ENCODE measurements at places on chromosomes 6 and 20.

DNA sequence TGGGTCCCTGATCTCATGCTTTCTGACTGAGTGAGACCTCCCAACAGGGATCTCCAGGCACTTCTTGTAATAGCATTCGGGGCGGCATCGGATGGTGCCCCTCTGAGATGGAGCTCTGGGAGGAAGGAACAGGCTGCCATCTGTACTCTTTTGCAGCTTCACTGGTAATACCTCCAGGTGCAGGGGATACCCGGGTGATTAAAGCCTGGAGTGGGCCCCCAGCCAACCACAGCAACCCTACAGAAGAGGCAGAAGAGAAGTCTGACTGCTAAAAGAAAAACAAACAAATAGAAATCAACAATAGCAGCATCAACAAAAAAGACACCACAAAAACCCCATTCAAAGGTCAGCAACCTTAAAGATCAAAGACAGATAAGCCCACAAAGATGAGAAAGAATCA lies 19.1 kb upstream of the PGK2 start:
- no peak for DNase-seq

- no peak for DNase-seq
Measured at GRCh38 chr6:22072949-22073348, 223.9 kb downstream of the PRL start.

- no peak for DNase-seq
Measured at GRCh38 chr20:32636283-32636682, 37.5 kb downstream of the C20orf203 start.

DNA sequence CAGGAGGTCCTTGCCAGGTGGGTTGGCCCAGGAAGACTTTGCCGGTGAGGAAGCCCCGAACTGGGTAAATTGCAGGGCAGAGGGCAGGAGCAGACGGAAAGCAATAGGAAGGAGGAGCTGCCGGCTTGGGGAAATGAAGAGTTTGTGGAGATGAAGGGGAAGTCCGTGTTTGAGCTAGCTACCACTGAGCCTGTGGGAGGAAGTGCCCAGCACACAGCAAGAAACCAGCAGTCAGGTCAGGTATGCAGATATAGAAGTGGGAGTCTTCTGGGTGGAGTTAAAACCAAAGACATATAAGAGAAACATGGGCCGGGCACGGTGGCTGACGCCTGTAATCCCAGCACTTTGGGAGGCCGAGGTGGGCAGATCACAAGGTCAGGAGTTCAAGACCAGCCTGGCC lies 34.7 kb downstream of the CD24 start:
- no peak for DNase-seq

GRCh38 chr20:4936392-4936850 lies 64.9 kb downstream of the SLC23A2 start:
- no peak for DNase-seq

DNA sequence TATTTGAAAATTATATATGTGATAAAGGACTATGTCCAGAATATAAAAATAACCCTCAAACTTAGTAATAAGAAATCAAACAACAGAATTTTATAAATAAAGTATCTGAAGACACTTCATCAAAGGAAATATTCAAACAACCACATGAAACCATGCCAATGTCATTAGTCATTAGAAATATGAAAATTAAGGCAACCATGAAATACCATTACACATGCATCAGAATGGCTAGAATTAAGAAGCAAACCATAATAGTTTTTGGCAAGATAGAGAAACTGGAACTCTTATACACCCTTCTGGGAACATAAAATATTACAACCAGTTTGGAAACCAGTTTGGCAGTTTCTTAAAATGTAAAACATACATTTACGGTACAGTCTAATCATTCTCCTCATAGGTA lies 137.2 kb upstream of the ADGRB3 start:
- no peak for DNase-seq

DNA sequence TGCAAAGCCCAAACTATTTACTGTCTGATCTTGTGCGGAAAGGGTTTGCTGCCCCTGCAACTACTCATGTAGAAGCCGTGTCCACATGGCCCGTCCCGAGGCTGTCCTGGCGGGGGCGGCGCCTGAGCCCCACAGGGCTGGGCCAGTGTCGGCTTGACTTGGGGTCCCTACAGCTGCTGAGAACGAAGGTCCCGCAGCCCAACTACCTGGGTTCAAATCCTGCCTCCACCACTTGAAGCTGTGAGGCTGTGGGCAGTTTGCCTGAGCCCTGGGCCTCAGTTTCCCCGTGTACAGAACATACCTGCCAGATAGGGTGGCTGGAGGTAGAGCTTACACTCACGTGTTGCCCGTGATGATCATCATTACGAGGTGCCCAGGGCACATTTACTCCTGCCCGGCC lies 111.1 kb downstream of the SULF2 start:
- no peak for DNase-seq

- DNase-seq = no peak
Measured at GRCh38 chr20:46130534-46130933, 12.4 kb downstream of the CD40 start.

All from stimulated activated CD8-positive, alpha-beta memory T cell treated with anti-CD3 and anti-CD28 coated beads, Interleukin-4, amount 100 ng/mL, for 4 hours (primary cell).